Pulmonary artery endothelial cell (primary cell): ENCODE measurements at places on chromosomes 16 and 17. TPM values are rescaled to one million over a fixed set of nuclear protein-coding genes. Genes with fewer than 3 reads are reported as not detected.

The NUDT21 gene
- total RNA-seq = 135 and 158 TPM in 2 replicates

The ADAP2 gene
- total RNA-seq = 0.11 and 0.20 TPM in 2 replicates

The ARL6IP1 gene
- 223 and 465 TPM in 2 replicates for total RNA-seq

The RNF40 gene
- total RNA-seq = 63.8 and 99.4 TPM in 2 replicates

The GRIN2A gene
- not detected in 2 replicates for total RNA-seq

The RSKR gene
- total RNA-seq = 3.4 and 5.5 TPM in 2 replicates

The C17orf50 gene
- total RNA-seq = not detected in 2 replicates

The SDR42E1 gene
- total RNA-seq = 0.40 and 3.3 TPM in 2 replicates
